Activated T-helper 1 cell treated with anti-CD3 and anti-CD28 coated beads, Interleukin-2, amount 50 U/mL, for 16 hours (primary cell): ENCODE measurements at places on chromosomes 1 and 21.

GRCh38 chr1:155130272-155131006 lies 2.8 kb downstream of the EFNA1 start:
- no peak for DNase-seq

GRCh38 chr1:109799445-109799844 lies 35.7 kb upstream of the EPS8L3 start:
- DNase-seq: no peak

DNA sequence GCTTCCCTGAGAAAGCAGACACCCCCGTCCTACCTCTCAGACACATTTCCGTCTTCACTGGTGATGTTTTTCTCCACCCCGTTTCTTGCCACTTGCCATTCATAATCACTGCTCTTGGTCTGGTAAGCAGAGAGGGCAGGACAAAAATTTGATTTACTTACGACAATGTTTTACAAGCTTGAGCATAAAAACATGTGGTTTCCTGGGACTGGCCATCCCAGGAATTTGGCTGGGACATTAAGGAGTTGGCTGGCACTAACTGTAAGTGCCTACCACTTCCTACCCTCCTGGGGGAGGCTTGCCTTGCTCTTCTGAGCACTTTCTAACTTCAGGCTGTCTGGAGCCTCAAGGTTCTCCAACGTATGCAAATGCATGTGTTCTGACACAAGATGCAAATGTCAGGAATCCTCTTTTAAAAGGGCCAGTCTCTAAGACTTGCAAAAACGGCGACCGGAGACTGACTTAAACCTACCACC lies 24.2 kb downstream of the ZBTB18 start:
- no peak for DNase-seq

DNA sequence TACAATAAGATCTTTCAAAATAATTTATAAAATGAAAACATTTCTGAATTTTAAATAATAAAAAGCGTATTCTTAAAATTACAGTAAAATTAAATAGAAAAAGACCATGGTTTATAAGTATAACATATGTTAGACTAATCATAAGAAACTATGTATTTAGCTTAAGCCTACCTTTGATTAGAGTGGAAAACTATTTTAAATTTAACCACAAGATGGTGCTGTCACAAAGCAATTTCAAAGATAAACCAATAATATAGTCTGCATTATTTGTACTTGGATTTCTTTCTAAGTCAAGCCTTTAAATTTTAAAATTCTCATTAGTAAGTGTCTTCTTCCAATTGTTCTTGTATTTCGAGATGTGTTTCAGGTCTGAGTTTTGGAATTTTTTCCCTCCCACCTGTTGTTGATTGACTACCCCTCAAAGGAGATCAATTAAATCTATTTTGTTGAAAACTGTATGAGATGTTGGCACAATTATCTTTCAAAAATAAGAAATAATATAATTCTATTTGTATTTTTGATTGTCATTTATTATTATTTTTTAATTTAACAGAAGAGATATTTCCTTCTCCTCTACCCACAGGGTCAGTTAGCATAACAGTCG lies 459.8 kb downstream of the KCNT2 start:
- DNase-seq: no peak

DNA sequence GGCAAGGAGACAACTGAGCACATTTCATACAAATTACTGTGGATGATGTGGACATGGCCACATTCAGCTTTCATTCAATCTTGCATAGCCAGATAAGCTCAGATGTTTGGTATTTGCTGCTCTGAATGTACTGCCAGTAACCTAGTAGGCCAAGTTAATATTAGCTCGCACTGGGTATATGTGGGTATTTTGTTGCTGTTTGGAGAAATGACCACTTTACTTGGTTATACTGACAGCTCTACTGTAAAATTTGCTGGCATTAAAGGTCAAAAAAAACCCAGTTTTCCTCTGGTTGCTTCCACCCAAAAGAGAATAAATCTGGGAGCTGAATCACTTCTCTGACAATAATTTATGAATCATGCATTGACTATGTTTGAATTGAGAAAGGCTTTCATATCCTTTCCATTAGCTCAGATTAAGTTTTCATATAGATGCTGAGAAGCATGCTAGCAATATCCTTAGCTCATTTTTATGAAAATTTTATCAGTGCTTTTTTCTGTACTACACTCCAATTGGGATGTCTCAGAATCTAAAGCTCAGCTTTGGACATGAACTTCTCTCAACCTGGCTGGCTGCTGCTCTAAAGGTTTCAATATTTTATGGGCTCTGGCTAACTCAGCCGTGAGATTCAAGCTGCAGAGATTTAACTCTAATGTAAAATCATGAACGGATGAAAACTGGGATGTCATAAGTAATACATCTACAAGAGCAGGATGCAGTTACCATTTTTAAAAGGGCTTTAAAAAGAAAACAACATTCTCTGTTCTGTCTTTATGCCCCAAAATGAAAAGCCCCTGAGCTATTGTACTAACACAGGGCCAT lies 330.0 kb downstream of the BARHL2 start:
- no peak for DNase-seq

GRCh38 chr1:155966750-155967149 lies 11.6 kb downstream of the ARHGEF2 start:
- no peak for DNase-seq

DNA sequence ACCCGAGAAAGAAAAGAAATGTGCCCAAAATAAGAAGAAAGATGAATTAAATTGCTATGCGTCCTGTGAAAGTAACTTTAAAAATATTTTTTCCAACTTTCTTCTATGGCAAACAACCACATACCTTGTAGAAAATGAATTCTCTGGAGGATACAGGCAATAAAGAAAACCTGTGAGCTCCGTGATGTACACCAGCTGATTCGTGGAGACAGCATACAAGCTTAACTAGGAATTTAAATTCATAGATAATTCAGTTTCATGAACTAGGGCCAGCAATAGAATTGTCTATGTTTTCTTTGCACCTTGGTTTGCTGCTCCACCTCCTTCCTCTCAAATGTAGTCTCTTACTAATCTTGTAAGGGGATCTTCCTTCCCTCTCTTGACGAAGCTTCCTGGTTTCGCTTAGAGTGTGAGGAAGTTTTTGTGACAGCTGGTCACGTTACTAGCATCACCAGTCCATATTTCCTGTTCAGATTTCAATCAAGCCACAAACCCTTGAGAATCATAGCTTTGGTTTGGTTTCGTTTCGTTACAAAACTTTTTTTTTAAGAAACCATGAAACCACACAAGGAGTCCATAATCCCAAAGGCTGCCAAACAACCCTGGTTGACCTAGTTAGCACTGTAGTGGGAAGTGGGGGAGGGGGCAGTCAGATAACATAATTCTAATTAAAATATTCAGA lies 35.8 kb downstream of the GREM2 start:
- DNase-seq: no peak

GRCh38 chr1:6627841-6628545 lies 3.3 kb downstream of the THAP3 start:
- no peak for DNase-seq

GRCh38 chr1:118104951-118105350 lies 80.1 kb downstream of the SPAG17 start:
- DNase-seq: no peak

DNA sequence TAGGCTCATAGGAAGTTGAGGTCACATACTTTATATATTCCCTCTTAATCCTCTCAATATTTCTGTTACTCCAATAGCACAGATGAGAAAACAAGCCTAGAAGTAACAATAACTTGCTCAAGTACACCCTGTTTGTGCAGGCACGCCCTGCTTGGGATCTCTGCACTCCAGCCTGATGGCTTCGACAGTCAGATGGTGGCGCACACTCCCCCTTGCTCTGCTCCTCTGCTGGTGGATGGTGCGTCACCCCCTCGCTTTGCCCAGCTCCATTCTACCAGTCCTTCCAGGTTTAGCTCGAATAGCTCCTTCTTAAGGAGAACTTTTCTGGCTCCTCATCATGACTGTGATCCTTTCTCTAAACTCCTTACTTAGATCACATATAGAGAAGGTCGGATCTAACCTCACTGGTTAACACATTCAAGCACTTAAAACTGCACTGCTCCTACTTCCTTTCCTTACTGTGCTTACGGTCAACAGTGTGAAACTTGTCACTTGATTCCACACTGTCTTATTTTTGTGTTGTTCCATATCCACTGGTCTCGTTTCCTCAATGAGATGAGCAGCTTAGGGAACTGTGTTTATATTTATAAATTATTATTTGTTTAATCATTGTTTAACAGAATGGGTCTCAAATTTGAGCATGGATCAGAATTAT lies 3.0 kb downstream of the TSPAN2 start:
- no peak for DNase-seq
